GOT3 (cell line): ENCODE measurements at places on chromosomes 12 and 14.

GRCh38 chr12:110590806-110591326 lies 7.7 kb upstream of the PPTC7 start:
- no peak for DNase-seq

GRCh38 chr12:123457980-123458779 lies at the start of gene SNRNP35:
Gene SNRNP35, plus strand, starts transcription at chr12:123458139. Its CDS starts 7,402 bp downstream, at chr12:123465541.
- DNase-seq = peak; percentile 65

DNA sequence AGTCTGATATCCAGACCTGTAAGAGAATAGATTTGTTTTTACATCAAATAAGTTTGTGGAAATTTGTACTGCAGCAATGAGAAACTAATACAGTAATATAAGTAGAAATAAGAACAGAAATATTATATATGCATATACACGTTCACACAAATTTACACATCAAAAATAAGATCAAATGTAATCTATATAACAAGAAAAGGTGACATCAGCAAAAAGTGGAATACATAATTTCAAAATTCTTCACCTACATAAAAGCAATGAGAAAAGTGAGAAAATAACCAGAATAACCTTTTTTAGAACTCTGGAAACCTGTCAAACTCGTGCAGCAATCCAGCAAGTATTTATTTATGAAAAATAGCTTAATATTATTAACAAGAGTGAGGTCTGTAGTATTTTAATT lies 1124.6 kb upstream of the ATXN7L3B start:
- no peak for DNase-seq

DNA sequence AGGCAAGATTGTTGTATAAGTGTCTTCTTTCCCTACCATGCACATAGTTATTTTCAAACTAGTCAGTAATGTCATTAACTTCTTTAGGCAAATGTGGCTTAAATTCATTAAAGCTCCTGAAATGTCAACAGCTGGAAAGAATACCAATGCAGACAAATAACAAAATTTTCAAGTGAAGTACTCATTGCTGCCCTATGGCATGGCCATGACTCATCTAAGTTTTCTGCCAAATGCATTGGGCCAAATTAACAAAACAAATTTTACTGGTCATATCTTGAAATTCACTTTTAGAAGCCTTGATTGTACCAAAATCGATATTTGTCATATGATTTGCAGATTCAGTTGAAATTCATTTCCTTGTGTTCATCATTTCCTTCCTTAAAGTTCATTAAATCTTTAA lies 915.9 kb downstream of the SLC6A15 start:
- DNase-seq = no peak

GRCh38 chr12:70354787-70355186 lies 11.3 kb upstream of the KCNMB4 start:
- DNase-seq = no peak

- no peak for DNase-seq
Measured at GRCh38 chr12:3973269-3973884, 100.2 kb upstream of the PARP11 start.

GRCh38 chr14:69749956-69750355 lies 17.0 kb upstream of the SRSF5 start:
- DNase-seq = no peak

- DNase-seq = no peak
Measured at GRCh38 chr14:55239320-55239719, 31.9 kb upstream of the FBXO34 start.
